ENCODE measurements at places on chromosomes 13 and 19.

GRCh38 chr19:43639519-43640423, at the start of gene CADM4:
CADM4 (minus strand) TSS chr19:43639850; CDS start chr19:43639790, 60 bp downstream.
- peak; percentile 23 for DNase-seq

- DNase-seq = no peak
Observed at GRCh38 chr13:72507416-72508199, 219.8 kb downstream of the MZT1 start.

- no peak for DNase-seq
Observed at GRCh38 chr13:96473526-96474180, 383.7 kb downstream of the HS6ST3 start.

DNA sequence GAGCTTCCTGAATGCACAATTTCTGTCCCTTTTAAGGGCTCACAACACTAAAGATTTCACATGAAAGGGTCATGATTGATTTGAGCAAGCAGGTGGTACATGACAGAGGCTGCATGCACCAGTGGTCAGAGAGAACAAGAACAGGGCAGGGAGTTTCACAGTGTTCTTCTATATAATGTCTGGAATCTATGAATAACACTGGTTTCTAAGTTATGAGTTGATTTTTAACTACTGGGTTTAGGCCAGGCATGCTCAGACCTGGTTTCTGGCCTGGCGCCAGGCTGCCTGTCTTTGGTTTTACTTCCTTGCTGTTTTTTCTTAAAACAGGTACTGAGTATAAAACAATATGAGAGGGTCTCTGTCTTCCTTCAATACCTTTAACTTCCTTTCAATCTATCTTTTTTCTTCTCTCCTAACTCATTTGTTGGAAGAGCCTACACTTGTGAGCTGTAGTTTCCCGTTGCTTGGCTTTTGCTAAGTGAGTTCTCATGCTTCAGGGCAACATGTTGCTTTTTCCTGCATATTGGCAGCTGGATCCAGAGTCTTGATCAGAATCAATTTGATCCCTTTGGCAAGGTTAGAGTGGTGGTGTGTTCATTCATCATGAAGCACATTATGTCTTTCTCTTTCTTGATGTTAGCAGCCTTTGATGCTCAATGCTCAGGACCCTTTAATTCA, 38.5 kb upstream of the FGF14 start:
- DNase-seq = no peak

DNA sequence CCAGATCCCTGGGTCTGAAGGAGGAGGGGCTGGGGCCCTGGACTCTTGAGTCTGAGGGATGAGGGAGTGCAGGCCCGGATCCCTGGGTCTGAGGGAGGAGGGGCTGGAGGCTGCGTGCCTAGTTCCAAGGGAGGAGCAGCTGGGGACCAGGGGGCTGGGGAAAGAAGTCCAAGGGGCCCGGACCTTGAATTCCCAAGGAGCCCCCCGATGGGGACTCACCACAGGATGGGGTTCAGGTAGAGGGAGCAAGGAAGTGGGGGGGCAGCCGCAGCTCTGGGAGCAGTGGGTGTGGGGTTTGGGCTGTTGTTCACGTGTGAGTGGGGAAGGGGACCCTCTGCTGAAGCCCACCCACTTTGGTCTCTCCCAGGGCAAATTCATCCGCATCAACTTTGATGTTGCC, 23.1 kb downstream of the MYH14 start:
- no peak for DNase-seq

GRCh38 chr13:32028711-32029110, 2.9 kb upstream of the FRY start:
- DNase-seq = no peak

DNA sequence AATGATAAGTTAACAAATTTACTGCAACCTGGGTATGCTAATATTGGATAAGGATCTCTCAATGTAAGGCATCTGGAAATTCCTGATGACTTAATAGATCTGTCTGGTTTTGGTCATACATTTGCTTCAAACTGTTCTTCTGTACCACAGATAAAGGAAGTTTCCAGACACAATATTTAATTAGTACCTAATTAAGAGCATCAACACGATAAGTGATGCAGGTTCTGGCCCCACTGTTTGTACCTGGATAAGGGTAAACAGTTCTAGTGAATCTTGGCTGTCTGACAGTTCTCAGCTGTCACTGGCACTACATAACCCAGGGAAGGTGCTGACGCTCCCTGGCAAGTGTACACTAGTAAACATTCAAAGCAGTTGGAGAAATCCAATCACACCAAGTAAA, 165.6 kb downstream of the MZT1 start:
- no peak for DNase-seq

- no peak for DNase-seq
Observed at GRCh38 chr13:112895521-112896465, 73.2 kb upstream of the MCF2L start.

DNA sequence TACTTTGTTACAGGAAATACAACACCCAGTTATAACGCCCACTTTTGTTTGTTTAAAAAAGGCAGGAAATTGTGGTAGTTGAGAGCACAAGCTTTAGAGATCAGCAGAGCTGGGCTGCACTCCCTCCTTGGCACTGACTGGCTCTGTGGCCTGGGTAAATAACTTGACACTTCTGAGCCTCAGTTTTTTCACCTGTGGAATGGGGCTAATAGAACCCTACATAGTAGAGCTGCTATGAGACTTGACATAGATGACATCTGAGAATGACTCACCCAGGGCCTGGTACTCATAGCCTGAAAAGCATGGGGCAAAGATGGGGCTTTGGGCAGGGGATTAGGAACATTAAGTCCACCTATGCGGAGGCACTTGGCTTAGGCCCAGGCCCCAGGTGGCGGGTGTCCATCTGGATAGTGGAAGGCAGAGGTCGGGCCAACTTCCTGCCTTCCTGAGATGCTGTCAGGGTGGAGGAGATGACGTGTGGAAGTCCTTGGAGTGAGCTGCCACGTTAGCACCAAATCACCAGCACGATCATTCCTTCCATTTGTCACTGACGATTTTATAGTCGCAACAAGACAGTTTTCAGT, 159.1 kb downstream of the KATNAL1 start:
- DNase-seq = no peak

DNA sequence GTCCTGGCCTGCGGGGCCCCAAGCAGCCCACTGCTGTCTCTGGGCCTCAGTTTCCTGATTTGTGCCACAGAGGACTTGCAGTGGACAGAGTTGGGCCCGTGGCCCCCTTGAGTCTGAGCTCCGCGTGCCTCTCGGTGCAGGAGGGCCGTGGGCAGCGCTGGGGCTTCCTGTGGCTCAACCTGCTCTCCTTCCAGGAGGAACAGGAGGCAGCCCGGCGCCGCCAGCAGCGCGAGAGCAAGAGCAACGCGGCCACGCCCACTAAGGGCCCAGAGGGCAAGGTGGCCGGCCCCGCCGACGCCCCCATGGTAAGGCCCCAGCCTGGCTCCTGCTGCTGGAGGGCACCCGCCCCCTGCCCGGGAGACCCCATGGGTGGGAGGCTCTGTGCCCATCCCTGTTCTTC, 25.9 kb downstream of the PLEKHJ1 start:
- no peak for DNase-seq

DNA sequence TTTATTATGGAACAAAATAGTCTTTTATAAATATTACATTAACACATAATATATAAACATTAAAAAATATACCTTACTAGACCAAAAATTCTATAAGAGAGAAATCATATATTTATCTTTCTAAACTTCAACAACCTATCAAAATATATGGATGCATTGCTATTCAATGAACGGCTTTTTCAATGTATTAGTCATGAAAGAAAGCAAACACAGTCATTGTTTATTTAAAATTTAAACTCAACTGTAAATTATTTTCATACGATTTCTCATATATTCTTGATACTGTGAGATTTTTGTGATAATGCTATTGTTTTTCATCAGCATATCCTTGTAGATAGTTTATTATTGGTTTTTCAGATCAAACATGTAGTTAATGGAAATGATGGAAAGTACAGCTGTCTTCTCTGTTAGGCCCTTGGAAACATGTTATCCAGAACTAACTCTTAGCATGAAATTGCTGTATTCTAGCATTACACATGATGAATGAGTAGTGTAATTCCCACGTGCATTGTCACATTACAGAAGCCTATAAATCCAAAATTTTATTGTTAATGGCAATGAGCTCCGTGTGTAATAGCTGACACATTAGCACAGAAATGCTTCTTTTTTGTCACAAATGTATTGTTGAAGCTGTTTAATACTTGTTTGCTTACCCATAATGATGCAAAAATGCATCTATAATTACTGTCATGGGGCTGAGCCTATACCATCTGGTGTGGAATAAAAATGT, 1639.9 kb downstream of the SLITRK5 start:
- no peak for DNase-seq

DNA sequence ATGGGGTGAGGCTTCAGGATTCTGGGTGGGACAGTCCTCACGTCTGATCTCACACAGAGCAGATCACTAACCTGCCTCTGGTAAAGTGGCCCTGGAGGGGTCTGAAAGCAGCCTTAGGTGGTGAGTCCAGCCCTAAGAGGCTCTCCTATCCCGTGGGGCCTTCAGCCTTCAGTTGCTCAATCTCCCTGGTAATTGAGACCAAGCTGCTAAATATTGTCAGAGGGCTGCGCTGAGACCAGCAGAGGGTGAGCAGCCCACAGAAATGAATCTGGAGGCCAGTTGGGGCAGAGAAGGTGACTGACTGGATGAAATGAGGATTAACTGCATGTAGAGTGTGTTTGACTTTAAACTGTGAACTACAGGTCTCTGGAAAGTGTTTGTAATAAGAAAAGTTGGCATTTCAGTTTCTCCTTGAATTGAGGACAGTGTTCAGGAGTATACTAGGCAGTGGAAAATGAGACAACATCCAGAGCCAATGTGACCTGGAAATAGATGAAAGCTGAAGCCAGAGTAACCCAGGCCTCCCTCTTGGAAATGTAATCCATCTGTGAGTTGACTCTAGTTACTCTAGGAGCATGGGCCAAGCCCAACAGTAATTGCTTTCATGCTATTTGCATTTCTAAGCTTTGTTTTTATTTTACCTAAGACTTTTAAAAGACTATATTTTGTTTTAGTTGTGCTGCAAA, 14.3 kb upstream of the HSPH1 start:
- no peak for DNase-seq

GRCh38 chr13:51879133-51879532, 17.4 kb downstream of the CCDC70 start:
- DNase-seq = no peak

DNA sequence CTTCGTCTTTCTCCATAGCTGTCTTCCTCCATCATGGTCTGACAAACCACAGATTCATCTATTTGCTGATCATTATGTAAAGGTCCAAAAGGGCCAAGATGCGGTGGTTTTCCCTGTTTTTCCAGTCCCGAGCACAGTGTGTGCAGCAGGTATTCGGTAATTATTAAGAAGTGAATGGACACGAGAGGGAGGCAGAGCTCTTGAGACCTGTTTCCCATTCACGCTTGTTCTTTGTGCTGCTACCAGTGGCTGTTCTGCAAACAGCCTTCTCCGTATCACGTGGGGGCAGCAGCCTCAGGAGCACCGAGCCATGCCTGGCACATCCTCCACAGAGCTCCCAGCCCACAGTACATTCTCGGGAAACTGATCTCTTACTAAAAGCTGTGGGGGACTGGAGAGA, 50.3 kb downstream of the CCDC70 start:
- no peak for DNase-seq

DNA sequence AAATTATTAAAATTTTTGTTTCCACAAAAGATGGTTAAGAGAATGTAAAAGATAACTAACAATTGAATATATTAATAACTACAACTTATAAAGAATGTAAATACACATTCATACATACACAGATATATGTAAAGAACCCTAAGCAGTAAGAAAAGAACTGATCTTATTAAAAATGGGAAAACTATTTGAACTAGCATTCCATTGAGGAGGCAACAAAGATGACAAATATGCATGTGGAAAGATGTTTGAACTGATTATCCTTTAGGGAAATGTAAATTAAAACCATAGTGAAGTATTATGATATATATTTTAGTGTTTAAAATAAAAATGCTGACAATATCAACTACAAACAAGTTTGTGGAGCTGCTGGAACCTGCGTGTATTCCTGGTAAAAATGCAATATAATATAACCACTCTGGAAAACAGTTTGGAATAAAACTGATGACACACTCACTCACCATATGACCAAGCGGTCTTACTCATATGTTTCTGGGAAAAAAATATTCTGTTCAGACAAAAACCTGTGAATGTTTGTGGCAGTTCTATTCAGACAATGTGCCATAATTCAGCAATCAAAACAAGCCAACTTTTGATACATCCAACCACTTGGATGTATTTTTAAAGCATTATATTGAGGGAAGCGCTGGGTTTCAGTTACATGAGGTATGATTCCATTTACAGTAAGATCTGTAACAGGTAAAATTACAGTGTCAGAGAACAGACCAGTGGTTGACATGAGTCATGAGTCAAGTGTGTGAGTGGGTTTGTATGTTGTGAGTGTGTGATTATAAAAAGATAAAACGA, 694.4 kb upstream of the SLITRK5 start:
- DNase-seq = no peak

DNA sequence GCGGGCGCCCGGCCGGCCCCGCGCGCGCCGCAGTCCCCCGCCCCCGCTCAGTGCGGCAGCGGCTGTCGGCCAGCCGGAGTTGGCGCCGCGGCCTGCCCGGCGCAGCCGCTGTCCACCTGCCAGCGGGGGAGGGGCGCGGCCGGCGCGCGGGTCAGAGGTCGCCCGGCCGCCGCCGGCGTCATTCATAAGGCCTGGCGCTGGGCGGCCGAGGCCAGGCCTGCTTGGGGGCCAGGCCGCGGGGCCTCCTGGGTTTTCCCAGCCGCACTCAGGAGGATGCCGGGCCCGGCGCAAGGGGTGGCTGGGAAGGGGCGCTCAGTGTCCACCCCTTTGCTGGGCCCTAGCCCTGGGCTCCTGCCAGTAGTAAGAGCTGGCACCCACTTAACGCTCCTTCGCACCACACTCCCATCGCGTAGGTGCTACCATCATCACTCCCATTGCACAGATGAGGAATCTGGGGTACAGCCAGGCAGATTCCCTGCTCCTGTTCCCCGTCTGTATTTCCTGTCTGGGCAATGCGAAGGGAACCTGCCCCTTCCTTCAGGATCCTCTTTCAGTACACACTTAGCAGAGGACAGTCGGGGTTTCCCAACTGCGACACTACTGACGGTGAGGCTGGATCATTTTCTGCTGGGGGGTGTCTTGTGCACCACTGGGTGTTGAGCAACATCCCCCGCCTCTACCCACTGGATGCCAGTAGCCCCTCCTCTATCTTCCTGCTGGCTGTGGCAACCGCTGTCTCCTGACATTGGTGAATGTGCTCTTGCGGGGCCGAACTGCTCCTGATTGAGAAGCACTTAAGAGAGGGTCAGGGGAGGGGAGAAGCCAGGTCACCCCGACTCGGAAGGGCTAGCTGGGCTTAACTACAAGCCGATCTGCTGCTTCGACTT, 846 bp upstream of the PRKACA start:
- DNase-seq = no peak

DNA sequence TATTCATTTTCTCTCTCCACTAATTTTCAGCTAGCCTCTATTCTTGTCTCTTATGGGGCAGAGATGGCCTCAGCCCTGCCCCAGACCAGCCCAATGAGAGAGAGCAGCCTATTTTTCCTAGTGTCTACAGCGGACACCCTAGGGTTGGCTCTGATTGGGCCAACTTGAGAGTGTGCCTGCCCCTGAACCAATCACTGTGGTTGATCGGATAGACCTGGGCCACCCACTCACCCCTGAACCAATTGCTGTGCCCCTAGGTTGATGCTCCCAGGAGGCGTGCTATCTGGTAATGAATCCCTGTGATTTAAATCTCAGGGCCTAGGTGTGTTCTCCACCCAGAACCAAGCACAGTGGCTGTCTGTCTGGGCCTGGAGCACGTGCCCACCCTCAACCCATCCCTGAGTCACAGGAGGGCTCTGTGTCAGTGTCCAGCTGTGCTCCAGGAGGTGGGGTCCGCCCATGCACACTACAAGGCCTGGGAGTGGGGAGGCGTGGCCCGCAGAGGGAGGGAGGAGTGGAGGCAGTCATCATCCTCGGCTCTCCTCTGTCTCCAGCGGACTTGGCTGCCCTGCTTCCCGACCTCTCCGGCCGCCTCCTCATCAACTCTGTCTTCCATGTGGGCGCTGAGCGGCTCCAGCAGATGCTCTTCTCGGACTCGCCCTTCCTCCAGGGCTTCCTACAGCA, 14.9 kb upstream of the SCN1B start:
- no peak for DNase-seq
